K562 (cell line): ENCODE measurements at places on chromosomes 4 and X. TPM values are rescaled to one million over a fixed set of nuclear protein-coding genes. Genes with fewer than 3 reads are reported as not detected.

SLC25A43 gene
- 4.8 and 5.8 TPM in 2 replicates for total RNA-seq

ADAM29 gene
- total RNA-seq = not detected in 2 replicates

UGT2B11 gene
- not detected in 2 replicates for total RNA-seq

VEGFC gene
- not detected in 2 replicates for total RNA-seq

GAGE12J gene
- total RNA-seq = not detected in 2 replicates

DSPP gene
- total RNA-seq = not detected in 2 replicates

PABPC4L gene
- 0.53 and 0.63 TPM in 2 replicates for total RNA-seq

SLC10A4 gene
- total RNA-seq = 16.9 and 18.0 TPM in 2 replicates

CCSER1 gene
- total RNA-seq = not detected in 2 replicates

VCX3B gene
- 2.6 and 4.4 TPM in 2 replicates for total RNA-seq

DNA sequence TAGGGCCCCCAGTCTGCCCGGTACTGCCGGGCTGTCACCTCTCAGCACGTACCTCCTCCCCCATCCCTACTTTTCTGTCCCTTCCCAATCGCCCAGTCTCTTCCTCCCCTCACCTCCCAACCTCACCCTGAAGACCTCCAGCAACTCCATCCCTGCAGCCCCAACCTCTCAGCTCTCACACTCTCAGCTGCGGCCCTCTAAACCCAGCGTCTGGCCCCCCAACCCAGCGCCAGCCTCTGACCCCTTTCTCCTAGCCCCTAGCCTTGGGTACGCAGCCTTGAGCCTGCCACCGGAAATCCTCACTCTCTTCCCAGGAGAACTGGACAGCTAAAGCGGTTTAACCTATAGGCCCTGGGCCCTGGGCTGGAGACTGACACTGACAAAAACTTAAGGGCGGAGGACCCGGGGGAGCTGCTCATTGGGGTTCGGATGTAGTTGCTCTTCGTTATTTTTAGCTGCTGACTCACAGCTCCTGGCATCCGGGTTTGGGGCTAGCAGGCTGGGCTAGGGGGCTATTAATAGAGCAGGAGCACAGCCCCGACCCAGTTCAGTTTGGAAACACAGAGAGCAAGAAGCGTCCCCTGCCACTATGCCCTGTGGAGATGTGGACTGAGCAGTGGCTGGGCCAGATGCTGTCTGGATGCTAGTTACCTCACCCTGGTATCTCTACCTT, 9.6 kb upstream of the DLG3 start:
- H3K4me1 ChIP-seq = peaks cover 12% of the 10 kb centered on the region; the same call in 2 of the 3 replicates
- H3K36me3 ChIP-seq = no peaks in the 10 kb centered on the region
- no peak overlapping the region for H3K27ac ChIP-seq
- H3K27me3 ChIP-seq = peaks cover 2% of the 10 kb centered on the region; the same call in 1 of the 3 replicates

GRCh38 chr4:55122235-55122634, 3.2 kb downstream of the KDR start:
- no peak overlapping the region for H3K4me3 ChIP-seq
- H3K4me1 ChIP-seq = peaks cover 13% of the 10 kb centered on the region

DNA sequence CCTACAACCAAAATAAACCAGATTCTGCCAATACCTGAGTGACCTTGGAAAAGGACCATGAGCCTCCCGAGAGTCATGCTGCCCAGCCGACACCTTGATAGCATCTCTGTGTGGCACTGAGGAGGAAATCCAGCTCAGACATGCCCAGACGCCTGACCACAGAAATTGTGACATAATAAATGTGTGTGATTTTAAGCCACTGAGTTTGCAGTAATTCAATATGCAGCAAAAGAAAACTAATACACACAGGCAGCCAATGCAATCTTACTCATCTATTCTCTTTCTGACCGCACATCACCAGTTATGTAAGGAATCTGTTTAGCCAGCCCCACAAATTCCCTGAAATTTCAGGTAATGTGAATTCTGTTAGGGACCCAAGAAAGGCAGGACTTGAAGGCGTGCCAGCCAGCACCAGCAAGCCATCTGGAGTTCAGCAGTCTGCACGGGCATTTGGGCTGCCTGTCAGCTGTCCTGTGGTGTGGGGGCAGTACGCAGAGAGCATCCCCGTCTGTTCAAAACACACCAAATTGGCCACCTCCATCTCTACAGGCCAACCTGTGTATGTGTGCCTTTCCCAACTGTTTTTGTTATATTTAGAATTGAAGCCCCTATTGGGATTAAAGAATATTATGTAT, 176.4 kb downstream of the NLGN4X start:
- H3K27me3 ChIP-seq = no peaks in the 10 kb centered on the region
- H3K4me1 ChIP-seq = no peaks in the 10 kb centered on the region
- H3K36me3 ChIP-seq = no peaks in the 10 kb centered on the region
- H3K4me3 ChIP-seq = no peak overlapping the region
- no peak for DNase-seq

GRCh38 chr4:75633846-75634245, 3.5 kb upstream of the CDKL2 start:
- H3K36me3 ChIP-seq = no peaks in the 10 kb centered on the region
- no peak overlapping the region for H3K4me3 ChIP-seq
- no peaks in the 10 kb centered on the region for H3K4me1 ChIP-seq
- no peaks in the 10 kb centered on the region for H3K27me3 ChIP-seq
- DNase-seq = no peak

DNA sequence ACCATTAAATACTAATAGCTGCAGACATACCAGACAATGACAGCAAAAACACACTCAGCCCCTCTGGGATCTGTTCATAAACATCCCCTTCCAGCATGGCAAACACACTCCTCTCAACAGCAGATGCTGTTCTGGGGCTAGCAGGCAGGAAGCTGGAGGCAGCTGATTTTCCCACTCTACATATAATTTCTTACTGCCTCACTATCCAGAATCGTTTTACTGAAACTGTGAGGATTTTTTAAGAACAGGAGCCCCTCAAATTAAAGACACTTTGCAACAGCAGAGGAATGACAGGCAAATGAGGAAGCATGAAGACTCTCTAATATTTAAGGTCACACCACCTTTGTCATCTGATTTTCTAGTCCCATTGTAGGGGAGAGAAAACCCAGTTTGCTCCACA, 2.2 kb downstream of the MAPK10 start:
- no peaks in the 10 kb centered on the region for H3K27me3 ChIP-seq
- H3K4me3 ChIP-seq = no peak overlapping the region
- H3K4me1 ChIP-seq = no peaks in the 10 kb centered on the region
- DNase-seq = no peak
- H3K36me3 ChIP-seq = no peaks in the 10 kb centered on the region

GRCh38 chrX:97039363-97040029, 155.8 kb downstream of the RPA4 start:
- no peaks in the 10 kb centered on the region for H3K4me1 ChIP-seq
- no peaks in the 10 kb centered on the region for H3K36me3 ChIP-seq
- H3K27me3 ChIP-seq = no peaks in the 10 kb centered on the region

DNA sequence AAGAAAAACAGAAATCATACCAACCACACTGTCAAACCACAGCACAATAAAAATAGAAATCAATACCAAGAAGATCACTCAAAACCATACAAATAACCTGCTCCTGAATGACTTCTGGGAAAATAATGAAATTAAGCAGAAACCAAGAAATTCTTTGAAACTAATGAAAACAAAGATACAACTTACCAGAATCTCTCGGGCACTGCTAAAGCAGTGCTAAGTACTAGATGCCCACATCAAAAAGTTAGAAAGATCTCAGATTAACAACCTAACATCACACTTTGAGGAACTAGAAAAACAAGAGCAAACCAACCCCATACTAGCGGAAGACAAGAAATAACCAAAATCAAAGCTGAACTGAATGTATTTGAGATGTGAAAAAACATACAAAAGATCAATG, 33.2 kb downstream of the AWAT2 start:
- no peak overlapping the region for H3K27ac ChIP-seq
- no peak for DNase-seq
- H3K4me3 ChIP-seq = no peak overlapping the region
- H3K27me3 ChIP-seq = no peaks in the 10 kb centered on the region

- H3K4me3 ChIP-seq = no peak overlapping the region
- H3K27ac ChIP-seq = no peak overlapping the region
- H3K4me1 ChIP-seq = no peaks in the 10 kb centered on the region
- no peaks in the 10 kb centered on the region for H3K27me3 ChIP-seq
- no peaks in the 10 kb centered on the region for H3K36me3 ChIP-seq
These were observed 292.4 kb upstream of the SPANXN4 start for GRCh38 chrX:142733327-142733726.

- no peaks in the 10 kb centered on the region for H3K4me1 ChIP-seq
- H3K36me3 ChIP-seq = no peaks in the 10 kb centered on the region
- H3K27me3 ChIP-seq = no peaks in the 10 kb centered on the region
- no peak overlapping the region for H3K27ac ChIP-seq
These were observed 14.1 kb downstream of the TNIP3 start for GRCh38 chr4:121150003-121150402.

DNA sequence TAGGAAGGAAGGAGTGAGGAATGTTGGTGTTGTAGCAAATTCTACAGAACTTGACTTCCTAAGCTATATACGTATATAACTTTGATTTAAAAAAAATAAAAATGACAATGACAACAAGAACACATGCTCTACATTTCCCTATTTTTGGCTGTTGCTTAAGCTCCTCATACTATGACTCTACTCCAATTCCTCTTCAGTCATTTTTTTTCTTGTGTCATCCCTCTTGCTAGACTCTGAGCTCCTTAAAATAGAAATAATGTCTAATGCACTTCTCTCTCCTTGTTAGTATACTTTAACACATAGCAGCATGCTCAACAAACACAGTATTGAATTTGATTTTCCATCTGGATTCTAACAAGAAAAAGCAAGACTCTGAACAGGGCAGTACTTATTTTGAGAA, 144.0 kb downstream of the HDX start:
- no peak for DNase-seq
- no peak overlapping the region for H3K4me3 ChIP-seq
- no peaks in the 10 kb centered on the region for H3K4me1 ChIP-seq
- no peaks in the 10 kb centered on the region for H3K36me3 ChIP-seq

- H3K4me1 ChIP-seq = no peaks in the 10 kb centered on the region
- H3K36me3 ChIP-seq = peaks cover 40% of the 10 kb centered on the region; the same call in 1 of the 3 replicates
- no peak overlapping the region for H3K27ac ChIP-seq
- DNase-seq = no peak
- no peak overlapping the region for H3K4me3 ChIP-seq
- no peaks in the 10 kb centered on the region for H3K27me3 ChIP-seq
These were observed 42.1 kb downstream of the NEIL3 start for GRCh38 chr4:177351622-177352244.

- no peak for DNase-seq
- H3K27me3 ChIP-seq = no peaks in the 10 kb centered on the region
- no peaks in the 10 kb centered on the region for H3K4me1 ChIP-seq
- H3K36me3 ChIP-seq = no peaks in the 10 kb centered on the region
- H3K27ac ChIP-seq = no peak overlapping the region
These were observed 459.7 kb upstream of the TRAM1L1 start for GRCh38 chr4:117545039-117545438.

- no peak overlapping the region for H3K4me3 ChIP-seq
- no peaks in the 10 kb centered on the region for H3K27me3 ChIP-seq
- H3K36me3 ChIP-seq = no peaks in the 10 kb centered on the region
- H3K27ac ChIP-seq = no peak overlapping the region
- no peak for DNase-seq
- no peaks in the 10 kb centered on the region for H3K4me1 ChIP-seq
These were observed 20.9 kb downstream of the FGF13 start for GRCh38 chrX:138690591-138690990.
